Fibroblast of skin of left biceps (primary cell): ENCODE measurements at places on chromosomes 2 and 18.
A peak's percentile ranks its signal among the peaks of the same experiment; 100 is the strongest.

- no peak for DNase-seq
Measured at GRCh38 chr2:240557808-240558207, at the start of gene ANKMY1. TSS of gene ANKMY1 (minus strand) at chr2:240557988. CDS start at chr2:240557335, 653 bp downstream.

GRCh38 chr2:75100801-75101151 lies 98.5 kb downstream of the TACR1 start:
- DNase-seq: no peak

DNA sequence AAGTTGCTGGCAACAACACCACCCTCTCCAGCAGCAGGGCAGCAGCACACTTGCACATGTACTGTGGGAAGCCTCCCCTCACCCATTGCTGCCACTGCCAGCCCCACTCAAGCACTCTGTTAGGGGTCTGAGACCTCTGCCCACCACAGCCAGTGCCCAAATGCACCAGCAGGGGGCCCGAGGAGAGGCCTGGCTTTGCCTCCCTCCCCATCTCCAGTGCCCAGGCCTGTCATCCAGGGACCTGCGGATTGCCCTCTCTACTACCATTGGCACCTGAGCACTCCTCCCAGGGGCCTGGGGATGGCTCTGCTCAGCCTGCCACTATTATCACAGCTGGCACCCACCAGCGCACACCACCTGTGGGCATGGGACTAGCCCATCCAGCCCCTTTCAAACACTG lies 175.7 kb downstream of the PMAIP1 start:
- DNase-seq: no peak

- DNase-seq: no peak
Measured at GRCh38 chr2:142865924-142866323, 11.5 kb upstream of the KYNU start.

GRCh38 chr2:42905341-42906110 lies 113.1 kb upstream of the HAAO start:
- peak; percentile 74 for DNase-seq

DNA sequence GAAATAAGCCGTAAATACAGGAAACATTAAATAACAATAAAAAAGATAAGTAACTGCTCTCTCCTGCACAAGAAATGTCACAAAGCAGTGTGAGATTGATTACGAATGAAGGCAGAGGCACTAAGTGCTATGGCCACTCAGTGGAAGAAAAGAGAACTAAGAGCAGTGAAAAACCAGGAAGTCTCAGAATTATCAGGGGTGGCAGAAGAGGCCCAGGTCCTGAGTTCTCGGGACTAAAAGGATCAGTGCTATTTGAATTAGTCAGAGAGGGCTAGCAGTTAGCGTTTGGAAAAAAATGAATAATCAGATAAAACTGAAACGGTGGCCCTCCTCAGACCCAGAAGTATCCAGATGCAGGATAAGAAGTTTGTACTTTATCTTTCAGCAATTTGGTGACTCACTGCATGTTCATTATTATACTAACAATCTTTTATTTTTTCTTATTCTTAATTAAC lies 367.1 kb downstream of the ZEB2 start:
- DNase-seq: no peak

- no peak for DNase-seq
Measured at GRCh38 chr2:205708231-205708631, 25.9 kb downstream of the NRP2 start.

- DNase-seq: no peak
Measured at GRCh38 chr2:8659735-8660492, 21.9 kb upstream of the ID2 start.

GRCh38 chr2:203018181-203018580 lies 3.5 kb downstream of the NBEAL1 start:
- DNase-seq: no peak

DNA sequence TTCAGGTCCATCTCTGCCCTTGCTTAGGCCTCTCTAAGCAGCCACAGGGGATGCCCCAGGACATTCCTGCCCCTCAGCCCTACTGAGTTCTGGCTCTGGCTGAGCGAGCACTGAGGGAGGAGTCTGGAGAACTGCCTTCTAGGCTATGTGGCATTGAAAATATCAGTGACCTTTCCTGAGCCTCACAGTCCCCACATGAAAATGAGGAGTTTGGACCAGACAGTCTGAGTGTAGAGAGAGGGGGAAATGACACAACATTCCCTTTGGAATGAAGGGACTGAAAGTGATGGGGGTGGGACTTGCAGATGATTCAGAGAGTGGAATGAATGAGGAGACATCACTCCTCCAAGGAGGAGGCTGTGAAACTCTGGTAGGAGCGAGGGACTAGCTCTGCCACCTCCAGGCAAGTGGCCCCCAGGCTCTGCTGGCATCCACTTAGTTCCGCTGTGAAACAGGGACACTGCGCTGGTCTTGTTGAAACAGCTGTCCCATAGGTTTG lies 8.0 kb downstream of the TNS1 start:
- DNase-seq: no peak

DNA sequence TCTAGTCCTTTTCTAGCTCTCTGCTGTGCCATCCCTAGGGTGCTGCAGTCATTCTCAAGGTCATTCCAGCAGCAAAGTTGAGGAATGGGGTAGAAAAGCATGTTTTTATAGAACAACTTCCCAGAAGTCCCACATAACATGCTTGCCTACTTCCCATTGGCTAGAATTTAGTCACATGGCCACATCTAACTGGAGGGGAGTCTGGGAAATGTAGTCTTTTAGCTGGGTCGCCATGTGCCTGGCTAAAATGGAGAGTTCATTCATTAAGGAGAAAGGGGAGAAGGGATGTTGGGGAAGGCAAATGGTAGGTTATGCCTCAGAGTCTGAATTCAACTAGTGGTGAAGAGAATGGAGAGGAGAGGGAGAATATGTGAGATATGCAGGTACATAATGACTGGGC lies 85.7 kb downstream of the SLC4A3 start:
- DNase-seq: no peak

DNA sequence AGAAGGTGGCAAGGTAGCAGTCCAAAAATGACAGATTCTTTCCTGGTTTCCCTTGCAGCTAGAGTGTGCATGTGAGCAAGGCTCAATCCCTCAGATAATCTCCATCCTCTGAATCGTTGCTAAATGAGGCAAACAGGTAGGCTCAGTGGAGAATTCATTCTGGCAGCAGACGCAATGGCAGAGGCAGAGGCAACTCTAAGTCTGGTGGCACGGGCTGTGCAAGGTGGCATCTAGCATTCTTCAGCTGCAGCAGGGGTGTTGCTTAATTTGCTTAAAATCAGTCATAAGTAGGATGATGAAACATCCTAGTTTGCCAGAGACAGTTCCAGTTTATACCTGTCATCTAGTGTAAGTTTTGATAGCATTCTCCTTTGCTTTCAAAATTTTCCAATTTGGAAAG lies 391.1 kb upstream of the MEX3C start:
- DNase-seq: no peak

DNA sequence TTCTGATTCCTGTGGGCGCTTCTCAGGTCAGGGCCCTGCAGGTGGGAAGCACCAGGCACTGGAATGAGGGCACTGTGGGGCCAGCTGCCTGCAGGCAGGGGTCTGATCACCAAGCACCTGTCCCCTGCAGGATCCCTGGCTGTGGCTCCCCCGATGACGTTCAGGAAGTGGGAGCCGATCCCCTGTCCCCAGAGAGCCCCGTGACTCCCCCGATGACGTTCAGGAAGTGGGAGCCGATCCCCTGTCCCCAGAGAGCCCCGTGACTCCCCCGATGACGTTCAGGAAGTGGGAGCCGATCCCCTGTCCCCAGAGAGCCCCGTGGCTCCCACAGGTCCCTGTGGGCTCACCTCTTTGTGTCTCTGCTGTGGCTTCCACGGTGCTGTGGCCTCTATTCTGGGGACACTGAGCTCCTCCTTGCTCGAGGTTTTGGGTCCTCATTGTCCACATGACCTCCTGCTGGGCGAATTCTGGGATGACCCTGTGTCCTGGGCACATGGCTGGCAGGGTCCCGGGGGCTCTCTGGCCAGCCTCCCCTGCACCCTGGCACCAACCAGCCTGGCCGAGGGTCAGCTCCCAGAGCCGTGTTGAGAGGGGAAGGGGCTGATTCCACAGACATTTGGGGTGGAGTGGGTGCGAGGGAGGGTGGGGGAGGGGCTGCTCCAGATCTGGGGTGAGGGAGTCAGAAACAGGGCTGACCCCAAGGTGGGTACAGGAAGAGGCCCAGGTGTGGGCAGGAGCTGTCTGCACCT lies 4.8 kb downstream of the NEU4 start:
- no peak for DNase-seq

DNA sequence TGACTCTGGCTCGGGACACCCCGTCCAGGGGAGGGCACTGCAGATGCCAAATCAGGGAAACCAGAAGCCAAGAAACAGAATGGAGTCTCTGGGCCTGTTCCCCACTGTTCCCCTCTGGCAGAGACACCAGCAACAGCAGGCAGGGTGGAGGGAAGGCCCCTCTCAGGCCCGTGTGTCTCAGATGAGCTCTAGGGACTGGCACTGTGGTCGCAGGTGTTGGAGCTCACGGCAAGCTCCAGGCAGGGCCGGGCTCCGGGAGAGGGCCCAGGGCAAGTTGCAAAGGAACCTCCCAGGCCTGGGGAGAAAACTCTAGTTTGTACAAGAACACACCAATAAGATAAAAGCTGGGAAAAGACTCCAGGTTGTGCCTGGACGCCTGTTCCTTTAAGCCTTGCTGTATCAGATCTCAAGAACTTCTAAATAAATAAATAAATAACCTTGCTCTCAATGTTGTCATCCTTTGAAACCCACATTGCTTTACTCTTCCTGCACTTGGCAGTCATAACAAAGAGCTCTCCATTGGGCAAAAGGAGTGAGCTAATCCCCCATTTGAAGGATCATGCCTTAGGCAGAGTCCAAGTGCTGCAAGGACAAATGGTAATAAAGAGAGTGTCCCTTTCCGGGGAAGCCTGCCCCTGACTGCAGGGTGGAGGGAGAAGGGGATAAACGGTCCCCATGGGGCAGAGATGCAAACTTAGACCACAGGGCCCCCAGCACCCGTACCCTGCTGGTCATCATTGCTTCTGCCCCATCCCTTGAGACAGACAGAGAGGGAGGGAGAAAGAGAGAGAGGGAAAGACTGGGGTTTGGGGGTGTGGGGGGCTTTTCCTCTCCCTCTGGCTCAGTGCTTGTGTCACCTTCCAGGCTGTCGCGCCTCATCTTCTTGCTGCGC lies 33.3 kb downstream of the CNGA3 start:
- no peak for DNase-seq

DNA sequence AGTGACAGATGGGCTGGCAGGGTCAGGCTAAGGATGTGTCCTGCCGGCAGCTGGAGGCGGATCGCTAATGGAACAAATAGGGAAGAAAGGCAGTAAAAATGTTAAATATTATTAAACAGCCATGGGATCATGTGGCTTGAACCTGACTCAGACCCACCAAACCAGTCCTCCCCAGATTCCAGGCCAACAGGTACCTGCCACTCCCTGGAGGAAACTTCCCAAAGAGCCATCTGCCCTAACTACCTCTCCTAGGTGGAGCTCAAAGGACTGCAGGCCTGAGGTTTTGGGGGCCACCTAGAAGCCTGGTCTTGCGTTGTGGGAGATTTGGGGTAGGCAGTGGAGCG lies 34.3 kb downstream of the CIB4 start:
- DNase-seq: no peak

- DNase-seq: no peak
Measured at GRCh38 chr2:73088703-73089102, 17.2 kb upstream of the SFXN5 start.

GRCh38 chr18:48613589-48614404 lies 75.0 kb downstream of the CTIF start:
- no peak for DNase-seq

DNA sequence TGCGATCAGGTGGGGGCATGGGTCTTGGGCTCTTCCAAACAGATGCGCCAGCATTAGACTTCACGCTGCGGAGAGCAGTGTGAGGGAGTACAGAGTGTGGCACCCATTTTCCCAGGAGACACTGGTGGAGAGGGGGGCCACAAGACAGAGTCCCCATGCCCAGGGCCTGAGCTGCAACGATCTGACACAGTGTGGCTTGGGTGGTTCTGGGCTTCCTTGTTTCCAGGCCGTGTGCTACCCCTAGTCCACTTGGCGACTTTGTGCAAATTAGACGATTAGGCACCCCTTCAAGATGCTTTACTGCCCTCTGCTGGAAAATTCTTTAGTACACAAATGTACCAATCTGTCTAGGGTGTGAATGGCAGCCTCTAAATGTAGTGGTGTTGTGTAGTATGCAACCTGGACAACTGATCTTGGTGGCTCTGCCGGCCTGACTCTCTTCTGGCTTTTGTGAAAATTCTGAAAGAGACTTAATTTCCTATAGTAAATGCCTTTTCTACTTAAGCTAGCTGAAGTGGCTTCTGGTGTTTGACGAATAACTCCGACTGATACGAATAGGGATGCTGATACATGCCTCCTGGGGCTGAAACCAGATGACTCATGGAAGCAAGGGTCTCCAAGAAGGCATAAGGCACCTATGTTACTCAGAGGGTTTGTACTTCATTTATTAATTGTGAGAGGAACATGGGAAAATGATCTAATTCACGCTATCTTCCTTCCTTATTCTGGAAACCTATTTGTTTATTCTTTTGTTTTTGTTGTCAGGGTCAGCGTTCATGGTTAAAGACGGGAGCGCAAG lies 92.3 kb upstream of the SMAD2 start:
- DNase-seq: no peak

GRCh38 chr2:113141451-113141850 lies 14.1 kb downstream of the IL1RN start:
- DNase-seq: no peak

DNA sequence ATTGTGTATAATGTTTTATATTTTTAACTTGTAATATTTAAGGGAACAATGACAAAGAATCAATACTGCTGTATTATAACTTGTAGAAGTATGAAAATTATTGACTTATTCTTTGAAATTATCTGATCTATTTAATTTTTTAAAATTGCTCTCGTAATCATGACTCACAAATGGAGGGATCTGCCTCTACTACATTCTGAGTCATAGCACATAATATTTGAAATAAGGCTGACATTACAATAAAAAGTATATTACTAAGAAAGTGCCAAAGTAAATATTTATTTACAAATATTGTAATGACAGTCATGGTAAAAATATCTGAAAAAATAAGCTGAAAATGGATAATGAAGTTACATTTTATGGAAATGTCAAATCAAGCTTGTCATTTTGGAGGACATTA lies 1144.6 kb upstream of the CDH2 start:
- no peak for DNase-seq

- DNase-seq: no peak
Measured at GRCh38 chr2:138718405-138718804, 61.8 kb downstream of the NXPH2 start.

GRCh38 chr18:199768-200167 lies 41.4 kb downstream of the USP14 start:
- no peak for DNase-seq

- DNase-seq: no peak
Measured at GRCh38 chr2:69065735-69066336, 52.9 kb downstream of the ANTXR1 start.

DNA sequence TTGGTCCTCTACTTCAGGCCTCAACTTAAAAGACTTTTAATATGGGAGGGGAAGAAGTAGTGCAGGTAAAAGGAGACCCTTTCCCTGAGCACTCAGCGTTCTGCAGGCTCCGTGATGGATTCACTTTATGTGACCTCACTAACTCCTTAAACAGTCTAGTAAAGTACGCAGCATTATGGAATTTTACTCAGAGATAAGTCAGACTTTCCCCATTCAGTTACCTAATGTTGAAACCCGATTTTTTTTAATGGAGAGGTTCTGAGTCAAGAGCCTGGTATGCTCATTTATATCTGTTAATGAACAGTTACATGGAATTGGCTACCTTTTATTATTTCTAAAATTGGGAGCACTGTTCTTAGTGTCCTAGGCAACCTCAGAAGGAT lies 34.1 kb downstream of the RASGRP3 start:
- no peak for DNase-seq

GRCh38 chr2:109214651-109215371 lies 85.8 kb downstream of the SH3RF3 start:
- no peak for DNase-seq
